Stimulated activated CD4-positive, alpha-beta T cell treated with anti-CD3 and anti-CD28 coated beads, Interleukin-4, amount 100 ng/mL, for 24 hours (primary cell): ENCODE measurements at places on chromosomes 7 and 10.
A peak's percentile ranks its signal among the peaks of the same experiment; 100 is the strongest.

DNA sequence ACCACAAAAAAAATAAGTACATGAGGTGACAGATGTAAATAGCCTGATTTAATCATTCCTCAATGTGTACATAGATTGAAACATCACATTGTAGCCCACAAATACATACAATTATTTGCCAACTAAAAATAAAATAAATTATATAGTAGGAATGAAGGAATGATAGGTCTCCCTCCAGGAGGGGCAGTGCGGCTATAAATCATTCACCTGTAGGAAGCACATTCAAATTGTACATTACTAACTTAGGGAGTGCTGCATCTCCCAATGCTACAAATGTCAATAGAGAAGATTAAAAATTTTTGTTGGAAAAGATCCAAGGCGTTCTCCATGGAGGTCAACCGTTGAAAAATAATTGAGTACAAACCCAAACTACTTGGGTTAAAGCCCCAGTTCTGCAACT is 4.2 kb downstream of the KBTBD2 start:
- no peak for DNase-seq

DNA sequence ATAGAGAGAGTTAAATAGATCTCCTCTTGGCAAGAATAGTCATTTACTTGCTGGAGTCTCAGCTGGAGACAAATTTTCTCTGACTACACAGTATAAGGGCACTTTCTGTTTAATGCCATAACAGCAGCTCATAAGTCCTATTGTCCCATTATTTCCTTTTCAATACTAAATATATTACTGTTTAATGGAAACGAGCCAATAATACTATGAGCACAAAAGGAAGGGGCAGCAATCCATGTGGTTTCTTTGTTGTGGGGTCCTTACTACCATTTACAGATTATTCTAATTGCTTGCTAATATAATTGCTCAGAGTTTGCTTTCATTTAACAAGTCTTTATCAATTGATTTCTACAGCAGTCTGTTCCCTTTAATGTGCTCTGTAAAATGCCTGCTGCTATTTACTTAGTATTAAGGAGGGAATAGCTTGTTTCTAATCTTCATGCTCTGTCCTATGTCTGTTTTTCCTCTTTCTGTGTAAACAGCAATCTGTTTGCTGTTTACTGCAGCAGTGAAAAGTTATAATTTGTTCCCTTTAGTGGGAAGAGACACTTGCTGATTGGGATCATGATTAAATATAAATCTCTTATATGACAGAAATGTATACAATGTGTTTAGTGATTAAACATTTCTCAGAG is 296.2 kb upstream of the SMIM30 start:
- no peak for DNase-seq

GRCh38 chr7:696812-697551 is 29.5 kb upstream of the DNAAF5 start:
- no peak for DNase-seq

- peak; percentile 16 for DNase-seq
Measured at GRCh38 chr7:25854608-25855497, 297.1 kb upstream of the NFE2L3 start.

GRCh38 chr10:10332786-10333185 is 684.9 kb upstream of the CELF2 start:
- no peak for DNase-seq

DNA sequence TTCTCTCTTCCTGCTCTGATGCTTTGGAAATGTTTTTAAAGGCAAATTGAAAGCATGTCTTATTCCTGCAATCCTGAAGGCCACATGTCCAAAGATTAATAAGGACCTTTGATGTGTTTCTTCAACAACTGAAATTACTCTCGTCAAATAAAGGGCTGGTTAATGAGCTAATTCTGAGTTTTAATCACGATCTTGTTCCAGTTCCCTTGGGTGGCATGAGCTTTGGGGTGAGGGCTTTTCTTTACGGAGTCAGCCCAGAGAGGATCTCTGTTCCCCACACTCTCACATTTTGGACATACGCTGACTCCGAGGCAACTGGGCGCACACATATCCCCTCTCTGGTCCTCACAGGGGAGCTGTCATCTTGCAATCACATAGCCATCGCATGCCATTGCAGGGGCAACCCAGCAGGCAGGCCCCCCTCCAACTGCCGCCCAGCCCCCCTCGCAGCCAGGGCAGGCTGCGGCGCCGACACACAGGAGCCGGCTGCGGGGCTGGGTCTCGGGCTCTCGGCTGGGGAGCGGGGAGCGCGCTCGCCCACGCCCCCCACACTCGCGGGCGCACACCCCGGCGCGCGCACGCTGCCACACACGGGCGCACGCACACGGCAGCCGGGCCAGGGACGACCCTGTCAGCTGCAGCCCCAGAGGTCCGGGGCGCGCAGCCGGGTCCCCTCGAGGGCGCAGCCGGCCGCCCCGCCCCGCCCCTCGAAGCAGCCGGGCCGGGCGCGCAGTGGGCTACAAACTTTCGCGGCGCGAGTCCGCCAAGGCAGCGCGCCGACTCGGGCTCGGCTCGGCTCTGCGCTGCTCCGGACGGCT is at the start of gene GDF10:
Gene GDF10 (plus strand): TSS at position 587 of the 818 bp plus-strand sequence. CDS start 455 bp downstream, outside the sequence.
- peak; percentile 19 for DNase-seq

- DNase-seq: no peak
Measured at GRCh38 chr7:43308913-43309705, 196.7 kb downstream of the HECW1 start.

DNA sequence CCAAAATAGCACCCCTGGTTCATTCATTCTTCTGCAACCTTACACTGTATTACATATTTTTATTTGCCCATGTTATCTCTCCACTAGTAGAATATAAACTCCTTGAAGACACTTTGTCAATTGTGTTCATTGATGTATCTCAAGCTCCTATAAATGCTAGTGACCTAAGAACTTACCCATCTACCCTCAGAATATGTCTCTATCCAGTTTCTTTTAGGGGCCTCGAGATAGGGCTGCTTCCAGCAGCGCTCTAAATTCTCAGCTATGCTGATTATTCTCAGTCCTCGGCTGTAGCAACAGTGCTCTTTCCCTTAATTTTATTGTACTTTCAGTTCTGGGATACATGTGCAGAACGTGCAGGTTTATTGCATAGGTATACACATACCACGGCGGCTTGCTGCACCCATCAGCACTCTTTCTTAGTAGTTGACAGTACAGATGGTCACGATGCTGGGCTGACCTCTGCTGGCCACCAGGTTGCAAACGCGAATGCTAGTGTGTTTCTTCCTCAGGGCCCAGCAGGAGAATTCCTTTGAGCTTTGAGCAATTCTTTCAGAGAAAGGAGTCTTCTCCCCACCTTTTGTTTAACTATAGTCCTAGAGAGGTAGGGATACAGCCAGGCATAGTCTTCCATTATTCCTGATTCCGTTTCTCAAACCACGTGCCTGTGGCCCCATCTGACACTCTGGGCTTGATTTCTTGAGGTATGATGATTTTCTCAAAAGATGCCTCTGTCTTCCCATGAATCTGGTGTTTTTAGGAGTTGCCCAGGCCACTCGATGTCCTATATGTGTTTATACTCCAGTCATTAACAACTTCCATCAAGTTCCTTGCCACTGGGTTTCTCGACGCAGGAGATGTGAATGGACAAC is 49.1 kb upstream of the CDC14C start:
- no peak for DNase-seq

GRCh38 chr7:23003505-23004246 is 10.3 kb downstream of the HYCC1 start:
- DNase-seq: no peak

DNA sequence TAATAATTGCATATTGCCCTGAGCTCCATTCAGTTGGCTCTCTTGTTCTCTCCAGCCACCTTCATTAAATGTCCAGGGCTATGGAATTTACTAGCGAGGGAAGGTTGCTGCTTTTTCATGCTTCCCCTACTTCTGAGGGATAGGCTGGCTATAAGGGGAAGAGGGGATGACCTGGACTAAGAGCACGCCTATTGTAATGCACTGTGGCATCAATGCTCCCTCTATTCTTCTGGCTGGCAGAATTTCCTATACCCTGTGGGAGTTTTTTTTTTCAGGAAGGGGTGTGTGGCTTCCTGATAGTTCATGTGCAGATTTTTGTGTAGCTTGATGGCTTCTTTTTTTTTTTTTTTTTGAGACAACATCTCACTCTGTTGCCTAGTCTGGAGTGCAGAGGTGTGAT is 155.8 kb downstream of the SND1 start:
- DNase-seq: no peak

DNA sequence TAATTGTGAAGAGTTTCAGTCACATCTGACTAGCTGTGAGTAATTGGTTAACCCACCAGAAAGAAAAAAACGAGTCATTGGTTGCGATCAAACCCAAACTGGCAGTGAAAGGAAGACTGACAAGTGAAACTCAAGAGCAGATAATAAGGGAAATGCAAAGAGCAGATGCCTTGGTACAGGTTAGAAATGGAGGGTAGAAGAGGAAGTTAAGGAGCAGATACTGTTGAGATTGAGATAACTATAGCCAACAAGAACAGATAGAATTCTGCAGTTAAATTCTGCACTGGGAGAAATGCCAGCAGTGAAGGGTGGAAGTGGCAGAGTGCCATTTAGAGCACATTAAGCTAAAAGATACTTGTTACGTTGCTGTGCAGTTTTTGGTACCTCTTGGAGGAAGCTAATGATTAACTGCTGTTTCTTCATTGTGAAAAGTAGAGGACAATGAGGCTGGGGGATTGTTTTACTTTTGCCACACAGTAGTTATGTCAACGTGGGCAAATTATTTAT is 65.8 kb downstream of the CDK13 start:
- DNase-seq: peak; percentile 6

DNA sequence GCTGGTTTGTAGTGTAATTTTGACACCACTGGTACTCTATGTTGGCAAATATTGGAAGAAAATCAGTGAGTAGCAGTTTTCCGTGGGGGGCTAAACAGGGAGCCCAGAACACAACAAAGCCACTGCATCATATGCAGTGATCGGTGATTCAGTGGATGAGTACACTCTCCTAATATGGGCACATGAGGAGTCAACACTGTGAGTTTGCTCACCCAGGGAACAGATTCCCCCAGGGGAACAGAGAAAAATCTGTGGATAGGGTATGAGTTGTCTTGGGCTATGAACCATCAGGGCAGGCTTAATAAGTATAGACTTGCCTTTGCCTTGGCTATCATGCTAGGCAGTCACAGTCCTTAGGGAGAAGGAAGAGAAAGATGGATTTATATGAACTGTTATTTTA is 227.7 kb upstream of the SEMA3E start:
- DNase-seq: no peak

- no peak for DNase-seq
Measured at GRCh38 chr7:140214075-140214684, 37.4 kb upstream of the KDM7A start.

- DNase-seq: no peak
Measured at GRCh38 chr7:64999165-65000004, 7.1 kb downstream of the ERV3-1 start.

GRCh38 chr7:18038382-18038781 is 10.7 kb upstream of the PRPS1L1 start:
- no peak for DNase-seq

GRCh38 chr7:134788191-134788590 is 8.8 kb downstream of the CALD1 start:
- DNase-seq: no peak

DNA sequence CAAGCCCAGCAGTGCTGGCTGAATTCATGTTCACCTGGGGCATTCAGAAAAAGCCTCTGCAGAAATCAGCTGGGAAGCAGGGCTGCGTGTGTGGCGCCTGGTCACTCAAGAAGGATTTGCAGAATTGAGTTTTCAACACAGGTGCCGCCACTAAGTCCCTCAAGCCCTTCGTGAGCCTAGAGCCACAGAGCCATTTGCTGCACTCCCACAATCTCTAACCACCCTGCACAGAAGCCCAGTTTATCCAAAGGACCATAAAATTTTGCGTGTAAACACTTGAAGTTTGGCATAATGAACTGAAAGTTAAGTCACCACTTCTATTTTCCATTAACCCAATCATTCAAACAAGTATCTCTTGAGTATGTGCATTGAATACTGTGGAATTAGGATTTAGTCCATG is 136.2 kb downstream of the DIP2C start:
- no peak for DNase-seq

GRCh38 chr7:20327055-20327454 is 3.6 kb upstream of the ITGB8 start:
- DNase-seq: no peak

GRCh38 chr10:29535012-29535777 is 99.6 kb downstream of the SVIL start:
- no peak for DNase-seq

- DNase-seq: no peak
Measured at GRCh38 chr10:19668116-19668515, 148.1 kb upstream of the PLXDC2 start.

GRCh38 chr7:129529643-129530042 is 27.3 kb downstream of the SMKR1 start:
- no peak for DNase-seq

- no peak for DNase-seq
Measured at GRCh38 chr7:129664029-129665012, 52.8 kb downstream of the NRF1 start.

DNA sequence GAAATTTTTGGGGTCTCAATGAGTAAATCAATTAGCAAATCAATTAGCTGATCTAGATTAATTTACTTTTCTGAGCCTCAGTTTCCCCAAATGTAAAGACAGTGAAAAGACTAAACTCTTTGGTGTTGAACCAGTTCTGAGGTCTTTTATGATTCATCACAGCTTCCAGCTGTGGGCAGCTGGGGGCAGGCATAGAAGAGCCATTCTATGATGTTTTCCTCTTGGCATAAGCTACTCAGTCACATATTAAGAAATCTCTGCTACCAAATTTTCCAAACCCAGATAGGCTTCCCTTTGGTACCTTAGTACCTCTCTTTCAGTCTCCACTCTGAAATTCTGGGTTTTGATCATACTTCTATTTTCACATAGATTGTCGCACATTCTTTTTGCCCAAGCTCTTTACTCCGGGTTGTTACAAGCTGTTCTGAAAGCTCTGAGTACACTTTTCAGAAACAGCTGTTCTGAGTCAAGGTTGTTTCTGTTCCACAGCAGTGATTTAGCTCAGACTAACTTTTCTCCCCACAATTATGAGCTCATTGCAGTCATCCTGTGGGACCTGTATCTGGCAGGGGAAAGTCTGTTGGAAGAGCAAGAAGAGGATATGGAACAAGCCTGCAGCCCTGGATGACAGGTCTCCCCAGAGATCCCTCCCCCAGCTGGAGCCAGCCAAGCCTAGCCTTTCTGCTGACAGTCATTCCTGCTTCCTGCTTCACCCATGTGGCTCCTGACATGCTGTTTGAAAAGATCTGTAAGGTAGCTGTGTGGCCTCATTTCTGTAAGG is 599.6 kb upstream of the GHITM start:
- no peak for DNase-seq

GRCh38 chr7:31488562-31489203 is 25.2 kb upstream of the ITPRID1 start:
- DNase-seq: no peak

DNA sequence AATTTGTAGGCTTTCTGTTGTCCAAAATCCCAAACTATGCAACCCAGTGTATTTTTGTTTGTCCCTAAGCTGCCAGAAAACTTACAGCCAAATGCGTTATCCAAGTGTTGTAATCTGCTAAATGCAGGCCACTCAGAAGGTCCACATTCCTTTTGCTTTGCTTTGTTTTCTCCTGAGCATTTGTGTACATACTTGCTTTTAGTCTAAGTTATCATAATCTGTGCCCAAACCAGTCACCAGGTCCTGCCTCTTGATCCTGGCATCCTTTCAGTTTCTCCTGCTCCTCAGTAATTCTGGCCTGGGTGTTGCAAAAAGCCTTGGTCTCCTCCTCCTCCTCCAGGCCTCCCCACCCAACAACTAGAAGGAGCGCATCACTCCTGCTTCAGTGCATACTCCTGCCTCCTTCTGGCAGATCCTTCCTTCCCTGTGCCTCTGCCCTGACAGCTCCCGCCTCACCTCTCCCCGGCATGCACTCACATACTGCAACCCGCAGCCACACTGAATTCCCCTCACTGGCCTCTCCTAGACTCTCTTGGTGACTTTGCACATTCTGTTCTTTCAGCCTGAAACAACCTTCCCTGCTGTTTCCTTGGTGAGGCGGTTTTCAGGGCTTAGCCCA is 2.3 kb downstream of the DENND2A start:
- DNase-seq: no peak
